Stimulated activated CD8-positive, alpha-beta memory T cell treated with anti-CD3 and anti-CD28 coated beads, Interleukin-4, amount 100 ng/mL, for 4 hours (primary cell): ENCODE measurements at places on chromosomes 3 and 15.

DNA sequence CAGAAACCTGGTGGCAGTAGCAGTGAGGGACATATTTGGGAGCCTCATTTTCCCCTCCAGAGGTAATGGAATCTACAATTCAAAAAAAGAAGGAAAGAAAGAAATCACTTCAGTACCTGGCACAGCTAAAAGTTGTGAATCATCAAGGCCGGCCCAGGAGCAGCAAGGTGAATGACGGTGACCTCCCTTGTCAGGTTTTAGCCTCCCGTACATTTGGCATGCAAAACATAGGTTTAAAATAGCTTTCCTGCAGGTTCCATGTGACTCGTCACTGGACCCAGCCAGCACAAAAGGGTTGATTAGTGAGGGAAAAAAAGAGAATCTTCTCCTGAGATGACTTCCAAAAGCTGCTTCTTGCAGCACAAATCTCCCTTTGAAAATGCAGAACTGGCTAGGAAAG lies 394.2 kb downstream of the LSAMP start:
- no peak for DNase-seq

- no peak for DNase-seq
These were observed 153.2 kb upstream of the NR2F2 start for GRCh38 chr15:96177279-96177678.

GRCh38 chr3:81592101-81592500 lies 169.3 kb downstream of the GBE1 start:
- no peak for DNase-seq

GRCh38 chr3:20305647-20306046 lies 119.6 kb upstream of the SGO1 start:
- no peak for DNase-seq

- DNase-seq = no peak
These were observed 42.2 kb downstream of the KLHL25 start for GRCh38 chr15:85752491-85752961.
